Left renal cortex interstitium (tissue), 4 donors: ENCODE measurements at places on chromosomes 2 and 18.

GRCh38 chr18:66564236-66564635 lies 39.7 kb downstream of the CDH19 start:
- no peak for DNase-seq

DNA sequence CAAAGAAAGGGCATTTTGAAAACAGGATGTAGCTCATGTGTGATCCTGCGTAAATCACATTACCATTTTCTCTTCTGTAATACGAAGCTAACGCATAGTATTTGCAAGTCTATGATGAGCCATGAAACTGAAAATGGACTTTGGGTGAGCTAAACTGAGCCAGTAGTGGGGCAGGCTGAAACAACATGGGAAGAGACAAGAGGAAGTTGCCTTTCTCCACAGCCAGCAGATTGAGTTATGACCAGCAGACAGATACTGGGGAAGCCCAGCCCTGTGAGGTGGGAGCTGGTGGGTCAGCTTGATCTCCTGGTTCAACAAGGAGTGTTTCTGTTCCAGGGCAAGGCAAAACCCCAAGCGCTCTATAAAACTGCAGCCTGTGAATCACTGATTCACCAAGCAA lies 11.8 kb downstream of the CYRIA start:
- DNase-seq = no peak

DNA sequence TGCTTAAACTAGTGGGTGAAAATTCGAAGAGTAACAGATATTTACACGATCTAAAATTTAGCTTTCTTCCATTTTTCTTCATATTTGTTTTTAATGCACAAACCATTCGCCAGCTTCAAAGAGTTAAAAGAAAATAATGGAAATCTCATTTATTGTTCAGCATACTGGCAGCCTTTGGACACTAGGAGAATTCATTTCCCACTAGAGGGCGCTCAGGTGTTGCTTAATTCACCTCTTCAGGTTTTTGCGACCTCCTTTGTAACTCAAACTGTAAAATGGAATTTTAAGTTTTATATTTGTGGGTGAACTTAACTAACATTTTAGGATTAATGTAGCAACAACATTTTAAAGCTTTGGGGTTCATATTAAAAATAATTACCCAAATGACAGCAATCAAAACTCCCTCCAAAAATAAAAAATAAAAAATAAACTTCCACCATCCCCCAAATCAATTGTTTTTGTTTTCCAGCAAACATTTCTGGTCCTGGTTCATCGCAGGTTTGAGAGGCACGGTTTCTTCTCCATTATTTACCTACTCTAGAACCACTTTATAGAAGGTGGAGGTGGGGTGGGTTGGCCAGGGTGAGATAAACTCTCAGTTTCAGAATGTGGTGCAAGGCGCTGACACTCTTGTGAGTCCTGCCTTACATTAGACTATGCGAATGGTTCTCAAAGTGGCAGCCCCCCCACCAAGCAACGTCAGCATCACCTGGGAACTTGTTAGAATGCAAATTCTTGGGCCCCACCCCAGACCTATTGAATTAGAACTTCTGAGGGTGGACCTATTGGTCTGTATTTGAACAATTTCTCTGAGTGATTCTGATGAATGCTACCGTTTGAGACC lies 24.7 kb upstream of the PNPT1 start:
- DNase-seq = no peak

GRCh38 chr2:81545626-81546025 lies 1241.1 kb upstream of the LRRTM1 start:
- DNase-seq = no peak

GRCh38 chr2:121955426-121955825 lies 200.0 kb downstream of the TSN start:
- no peak for DNase-seq

DNA sequence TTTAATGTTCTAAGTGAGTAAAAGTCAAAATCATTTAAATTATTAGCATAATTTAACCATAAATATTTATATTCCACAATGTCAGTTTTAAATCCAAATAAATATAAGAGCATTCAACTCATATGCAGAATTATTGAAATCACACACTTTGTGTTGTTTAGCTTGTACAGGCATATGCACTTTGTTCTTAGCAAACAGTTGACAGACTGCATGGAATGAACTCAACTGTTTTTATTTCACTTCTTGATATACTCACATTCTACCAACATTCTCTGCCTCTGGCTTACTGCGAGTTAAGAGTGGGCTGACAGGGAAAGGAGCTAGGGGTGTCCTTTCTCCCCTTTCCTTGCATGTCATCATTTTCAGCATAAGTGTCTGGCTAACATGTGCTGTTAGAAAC lies 7.6 kb upstream of the PIEZO2 start:
- DNase-seq = no peak

DNA sequence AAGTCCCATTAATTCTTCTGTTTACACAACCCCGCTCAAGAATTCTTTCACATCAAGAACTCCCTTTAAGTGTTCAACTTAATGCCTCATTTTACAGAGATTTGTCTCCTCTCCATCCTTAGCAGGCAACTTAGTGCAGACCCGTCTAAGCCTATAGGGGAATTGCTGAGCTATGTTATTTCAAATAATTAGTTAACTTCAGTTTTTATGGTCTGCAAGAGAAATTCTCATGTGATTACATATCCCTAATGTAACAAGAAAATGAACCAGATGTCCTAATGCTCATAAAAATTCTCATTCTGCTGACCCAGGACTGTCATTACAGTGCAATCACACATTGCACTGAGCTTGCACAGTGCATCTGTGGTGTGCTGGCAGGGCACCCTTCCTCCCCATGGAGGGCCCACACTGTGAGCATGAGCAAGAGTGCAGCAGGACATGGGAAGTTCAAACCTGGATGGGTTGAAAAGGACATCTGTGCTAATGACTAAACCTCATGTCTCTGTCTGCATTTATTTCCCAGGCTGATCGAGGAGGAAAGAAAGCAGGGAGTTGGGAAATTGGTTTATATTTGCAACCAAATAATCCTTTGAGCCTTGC lies 97.1 kb downstream of the COL5A2 start:
- DNase-seq = no peak

- DNase-seq = no peak
Observed at GRCh38 chr2:56666777-56667176, 483.0 kb downstream of the CCDC85A start.

- no peak for DNase-seq
Observed at GRCh38 chr2:191244350-191244749, 854 bp upstream of the MYO1B start.

GRCh38 chr18:43482136-43482535 lies 204.8 kb upstream of the SYT4 start:
- no peak for DNase-seq

GRCh38 chr2:1010415-1010930 lies 59.8 kb downstream of the SNTG2 start:
- DNase-seq = peak; percentile 59

GRCh38 chr2:236121546-236121945 lies 46.6 kb downstream of the GBX2 start:
- no peak for DNase-seq

GRCh38 chr2:176891857-176892256 lies 320.7 kb upstream of the HNRNPA3 start:
- DNase-seq = no peak

GRCh38 chr2:1631292-1632001 lies 112.9 kb downstream of the PXDN start:
- no peak for DNase-seq

- no peak for DNase-seq
Observed at GRCh38 chr2:61792355-61792890, 61.4 kb downstream of the FAM161A start.

DNA sequence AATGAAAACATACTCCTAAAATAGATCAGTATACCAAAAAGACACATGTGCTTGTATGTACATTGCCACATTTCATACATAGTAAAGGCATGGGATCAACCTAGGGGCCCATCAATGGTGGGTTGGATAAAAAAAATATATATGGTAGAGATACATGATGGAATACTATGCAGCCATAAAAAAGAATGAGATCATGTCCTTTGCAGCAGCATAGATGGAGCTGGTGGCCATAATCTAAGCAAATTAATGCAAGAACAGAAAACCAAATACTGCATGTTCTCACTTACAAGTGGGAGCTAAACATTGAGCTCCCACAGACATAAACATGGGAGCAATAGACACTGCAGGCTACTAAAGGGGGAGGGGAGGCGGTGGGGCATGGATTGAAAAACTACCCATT lies 18.6 kb upstream of the NCOA1 start:
- no peak for DNase-seq

DNA sequence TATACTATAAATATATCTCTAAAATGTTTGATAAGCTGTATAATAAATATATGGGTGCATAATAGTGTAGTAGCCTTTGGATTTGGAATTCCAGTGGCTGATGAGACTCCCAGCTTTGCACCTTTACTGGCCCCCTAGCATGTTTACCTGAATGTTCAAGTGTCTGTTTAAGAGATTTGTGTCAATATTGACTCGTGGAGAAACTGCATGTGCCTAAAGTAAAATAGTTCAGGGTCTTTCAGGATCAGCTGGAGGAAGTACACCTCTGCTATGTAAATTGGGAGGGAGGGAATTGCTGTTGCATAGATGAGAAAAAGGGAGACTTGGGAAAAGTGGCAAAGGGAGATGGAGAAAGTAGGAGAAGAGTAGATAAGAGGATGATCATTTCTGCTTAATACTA lies 23.9 kb downstream of the ME2 start:
- DNase-seq = no peak

GRCh38 chr18:22846088-22846683 lies 86.9 kb upstream of the RBBP8 start:
- no peak for DNase-seq

- DNase-seq = no peak
Observed at GRCh38 chr2:49251251-49251650, 96.9 kb upstream of the FSHR start.

- peak; percentile 34 for DNase-seq
Observed at GRCh38 chr2:56448403-56449001, 264.7 kb downstream of the CCDC85A start.

DNA sequence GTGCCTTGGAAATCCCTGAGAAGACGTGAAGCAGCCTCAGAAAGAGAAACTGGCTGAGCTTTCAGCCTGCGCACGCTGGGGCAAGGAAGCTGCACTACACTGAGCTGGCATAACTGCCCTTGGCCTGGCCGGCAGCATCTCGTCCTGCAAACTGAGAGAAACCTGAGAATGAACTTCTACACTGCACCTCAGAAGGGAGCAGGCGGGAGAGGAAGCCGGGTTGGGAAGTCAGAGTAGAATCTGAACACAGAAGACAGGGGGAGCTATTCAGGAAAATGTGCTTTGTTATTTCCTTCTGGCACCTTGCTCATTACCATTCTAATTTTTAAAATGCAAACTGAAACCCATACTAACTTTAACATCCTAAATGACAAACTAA lies 70.9 kb downstream of the ZEB2 start:
- no peak for DNase-seq

DNA sequence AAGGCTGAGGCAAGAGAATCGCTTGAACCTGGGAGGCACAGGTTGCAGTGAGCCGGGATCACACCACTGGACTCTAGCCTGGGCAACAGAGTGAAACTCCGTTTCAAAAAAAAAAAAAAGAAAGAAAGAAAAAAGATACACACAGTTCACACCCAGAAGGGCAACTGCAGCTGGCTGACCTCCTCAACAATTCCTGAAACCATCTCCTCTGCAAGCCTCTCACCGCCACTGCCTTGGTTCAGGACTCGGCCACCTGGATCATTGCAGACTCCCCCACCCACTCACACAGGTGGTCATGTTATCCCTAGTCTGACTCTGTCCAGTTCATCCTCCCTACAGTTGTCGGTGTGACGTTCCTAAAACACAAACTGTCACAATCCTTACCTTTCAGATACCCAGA lies 2.2 kb downstream of the CYS1 start:
- no peak for DNase-seq

DNA sequence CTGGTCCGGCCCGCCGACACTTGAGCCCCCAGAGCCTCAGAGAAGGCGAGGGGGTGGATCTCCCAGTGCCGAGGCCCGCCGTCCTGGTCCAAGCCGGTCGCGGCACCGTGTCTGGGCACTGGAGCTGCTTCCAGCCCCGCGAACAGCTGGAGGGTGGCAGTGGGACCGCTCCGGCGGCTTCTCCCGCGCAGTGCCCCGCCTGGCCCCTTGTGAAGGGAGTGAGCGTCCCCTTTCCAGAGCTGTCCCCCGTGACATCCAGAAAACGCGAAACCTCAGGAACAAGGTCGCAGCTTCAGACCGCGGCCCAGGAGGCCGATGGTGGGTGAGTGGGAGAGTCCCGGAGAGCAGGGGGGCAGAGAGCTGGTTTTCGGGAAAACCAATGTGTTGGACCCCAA lies 579 bp upstream of the EMX1 start:
- DNase-seq = no peak

GRCh38 chr2:666441-666840 lies 10.8 kb downstream of the TMEM18 start:
- DNase-seq = no peak

DNA sequence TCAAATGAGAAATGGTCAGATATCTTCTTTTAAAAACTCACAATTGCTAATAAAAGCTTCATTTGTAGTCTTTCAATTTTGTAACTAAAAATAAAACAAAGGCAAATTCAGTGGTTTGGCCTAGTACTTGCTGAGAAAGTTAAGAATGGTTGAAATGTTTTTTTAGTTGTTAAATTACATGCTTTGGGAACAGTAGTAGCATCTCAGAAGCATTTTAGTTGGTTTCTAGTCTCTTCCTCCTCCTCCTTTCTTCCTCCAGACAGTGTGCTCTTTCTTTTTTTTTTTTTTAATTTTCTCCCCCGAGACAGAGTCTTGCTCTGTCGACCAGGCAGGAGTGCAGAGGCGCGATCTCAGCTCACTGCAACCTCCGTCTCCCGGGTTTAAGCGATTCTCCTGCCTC lies 9.8 kb downstream of the TRAK2 start:
- DNase-seq = no peak

DNA sequence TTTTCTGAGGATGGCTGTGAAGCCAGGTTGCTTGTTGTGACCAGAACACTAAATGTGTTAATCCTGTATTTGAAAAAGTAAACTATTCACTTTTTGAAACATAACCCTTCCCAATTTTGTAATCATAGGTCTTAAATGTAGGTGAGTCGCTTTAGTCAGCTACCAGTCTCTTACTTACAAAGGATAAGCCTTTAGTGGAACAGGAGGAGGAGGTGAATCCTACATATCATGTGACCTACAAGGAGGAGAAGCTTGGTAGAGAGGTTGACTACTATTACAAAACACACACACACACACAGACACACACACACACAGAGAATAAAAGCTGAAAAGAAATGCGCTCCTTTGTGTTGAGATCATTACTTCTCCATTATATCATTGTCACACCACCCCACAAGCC lies 59.9 kb upstream of the SPAG16 start:
- DNase-seq = no peak

DNA sequence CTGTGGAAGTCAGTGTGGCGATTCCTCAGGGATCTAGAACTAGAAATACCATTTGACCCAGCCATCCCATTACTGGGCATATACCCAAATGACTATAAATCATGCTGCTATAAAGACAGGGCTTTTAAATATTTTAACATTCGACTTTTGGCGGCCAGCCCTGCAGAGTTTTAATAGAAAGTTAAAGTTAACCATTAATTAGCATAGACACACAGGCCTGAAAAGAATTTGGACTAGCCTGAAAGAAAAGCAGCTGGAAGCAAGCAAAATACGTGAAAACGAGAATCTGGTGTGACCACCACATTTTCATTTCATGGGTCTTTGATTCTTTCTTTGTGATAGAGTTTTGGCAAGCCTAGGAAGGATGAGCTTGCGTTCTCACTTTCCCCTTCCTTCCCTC lies 184.0 kb downstream of the SCG2 start:
- DNase-seq = no peak

GRCh38 chr2:217820091-217820819 lies 182.5 kb downstream of the TNS1 start:
- no peak for DNase-seq
